ENCODE measurements at places on chromosomes 6 and 20. TPM values are rescaled to one million over a fixed set of nuclear protein-coding genes. Genes with fewer than 3 reads are reported as not detected.

- H3K36me3 ChIP-seq, result no peaks in the 10 kb centered on the region
- DNase-seq, result no peak
- no peak overlapping the region for H3K4me3 ChIP-seq
- H3K27me3 ChIP-seq, result no peaks in the 10 kb centered on the region
Observed at GRCh38 chr6:109143191-109143590, 47.9 kb downstream of the CEP57L1 start.

DNA sequence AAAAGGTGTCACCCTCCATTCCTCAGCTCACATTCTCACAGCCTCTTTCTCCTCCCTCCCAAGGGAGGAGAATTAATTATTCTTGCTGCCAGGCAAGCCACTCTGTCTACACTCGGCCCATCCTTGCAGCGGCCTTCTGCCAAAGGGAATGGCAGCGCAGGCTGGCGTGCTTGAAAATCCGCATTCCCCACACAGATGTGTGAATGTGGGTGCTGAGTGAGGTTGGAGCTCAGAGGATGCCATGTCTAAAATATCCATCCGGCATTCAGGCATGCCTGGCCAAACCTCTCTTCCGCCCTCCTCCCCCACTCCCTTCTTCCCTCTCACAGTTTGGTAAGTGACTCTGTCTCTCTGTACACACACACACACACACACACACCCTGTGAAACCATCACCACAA, 27.7 kb downstream of the PNPLA1 start:
- no peaks in the 10 kb centered on the region for H3K27me3 ChIP-seq
- no peaks in the 10 kb centered on the region for H3K36me3 ChIP-seq
- DNase-seq, result no peak
- H3K4me3 ChIP-seq, result no peak overlapping the region
- no peak overlapping the region for H3K27ac ChIP-seq
- no peaks in the 10 kb centered on the region for H3K4me1 ChIP-seq

- peaks cover 18% of the 10 kb centered on the region for H3K4me1 ChIP-seq
- no peaks in the 10 kb centered on the region for H3K27me3 ChIP-seq
- H3K4me3 ChIP-seq, result peak overlapping the region; percentile 93
- H3K27ac ChIP-seq, result peak overlapping the region; percentile 79
- no peaks in the 10 kb centered on the region for H3K36me3 ChIP-seq
- no peak for DNase-seq
Observed at GRCh38 chr6:34888514-34888856, 570 bp upstream of the ANKS1A start.

DNA sequence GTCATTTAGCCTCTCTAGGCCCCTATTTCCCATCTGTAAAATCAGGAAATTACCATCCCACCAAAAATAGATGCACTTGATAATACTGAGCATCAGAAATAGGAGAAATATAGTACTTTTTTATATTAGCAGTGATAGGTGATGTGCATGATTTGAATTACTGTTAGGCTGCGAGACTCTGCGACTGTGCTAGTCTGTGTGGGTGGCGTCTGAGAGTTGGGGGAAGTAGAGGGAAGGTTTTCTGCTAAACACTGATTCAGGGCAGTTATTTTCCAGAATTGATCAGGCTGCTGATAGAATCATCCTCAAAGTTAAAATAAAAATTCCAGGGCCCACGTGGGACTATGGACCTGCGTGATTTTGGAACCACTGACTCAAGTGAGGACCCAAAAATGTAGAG, 60.4 kb upstream of the ARMH2 start:
- H3K27ac ChIP-seq, result no peak overlapping the region
- H3K36me3 ChIP-seq, result no peaks in the 10 kb centered on the region
- no peak for DNase-seq
- H3K4me3 ChIP-seq, result no peak overlapping the region
- peaks cover 4% of the 10 kb centered on the region for H3K4me1 ChIP-seq

GRCh38 chr6:18792866-18793265, 405.7 kb downstream of the RNF144B start:
- H3K27me3 ChIP-seq, result no peaks in the 10 kb centered on the region
- DNase-seq, result no peak
- H3K4me1 ChIP-seq, result no peaks in the 10 kb centered on the region
- H3K36me3 ChIP-seq, result no peaks in the 10 kb centered on the region
- no peak overlapping the region for H3K4me3 ChIP-seq

DNA sequence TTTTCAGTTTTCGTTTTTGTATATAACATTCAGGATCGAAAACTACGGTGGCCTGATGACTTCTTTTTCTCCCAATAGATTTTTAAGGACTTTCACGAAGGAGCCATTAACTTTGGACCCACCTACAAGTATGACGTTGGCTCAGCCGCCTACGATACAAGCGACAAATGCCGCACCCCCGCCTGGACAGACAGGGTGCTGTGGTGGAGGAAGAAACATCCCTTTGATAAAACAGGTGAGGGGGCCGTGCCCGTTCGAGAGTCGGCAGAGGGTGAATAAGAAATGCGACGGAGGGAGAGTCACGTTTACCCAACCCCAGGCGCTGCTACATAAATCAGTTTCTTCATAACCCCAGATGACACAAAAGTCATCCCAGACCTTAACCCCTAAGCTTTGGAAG, 91.5 kb downstream of the SERAC1 start:
- H3K27me3 ChIP-seq, result no peaks in the 10 kb centered on the region
- H3K4me3 ChIP-seq, result no peak overlapping the region
- no peak for DNase-seq
- H3K36me3 ChIP-seq, result no peaks in the 10 kb centered on the region

- no peaks in the 10 kb centered on the region for H3K4me1 ChIP-seq
- no peak overlapping the region for H3K27ac ChIP-seq
- no peaks in the 10 kb centered on the region for H3K27me3 ChIP-seq
- no peak for DNase-seq
- H3K36me3 ChIP-seq, result peaks cover 14% of the 10 kb centered on the region
Observed at GRCh38 chr20:58682656-58683531, 9.7 kb upstream of the NPEPL1 start.

The PRKN gene
- 10.4 TPM for total RNA-seq

The UTRN gene
- total RNA-seq, result 210 TPM

The UBE2C gene
- 2.4 TPM for total RNA-seq

All from kidney (tissue), 22 donors.